ENCODE measurements at places on chromosomes 7 and 10.

- no peak overlapping the region for H3K4me3 ChIP-seq
- no peaks in the 10 kb centered on the region for H3K27me3 ChIP-seq
- no peaks in the 10 kb centered on the region for H3K36me3 ChIP-seq
- no peak for DNase-seq
- H3K27ac ChIP-seq, result no peak overlapping the region
Observed at GRCh38 chr7:147311336-147311735, 1194.7 kb downstream of the CNTNAP2 start.

- no peak overlapping the region for H3K4me3 ChIP-seq
- peak overlapping the region; percentile 47 for H3K27ac ChIP-seq
- no peaks in the 10 kb centered on the region for H3K27me3 ChIP-seq
Observed at GRCh38 chr7:25851332-25852210, 300.4 kb upstream of the NFE2L3 start.

GRCh38 chr7:147833557-147833956 is 757.0 kb upstream of the C7orf33 start:
- H3K4me1 ChIP-seq, result no peaks in the 10 kb centered on the region
- no peak for DNase-seq
- H3K36me3 ChIP-seq, result no peaks in the 10 kb centered on the region
- no peak overlapping the region for H3K4me3 ChIP-seq
- H3K27ac ChIP-seq, result no peak overlapping the region

DNA sequence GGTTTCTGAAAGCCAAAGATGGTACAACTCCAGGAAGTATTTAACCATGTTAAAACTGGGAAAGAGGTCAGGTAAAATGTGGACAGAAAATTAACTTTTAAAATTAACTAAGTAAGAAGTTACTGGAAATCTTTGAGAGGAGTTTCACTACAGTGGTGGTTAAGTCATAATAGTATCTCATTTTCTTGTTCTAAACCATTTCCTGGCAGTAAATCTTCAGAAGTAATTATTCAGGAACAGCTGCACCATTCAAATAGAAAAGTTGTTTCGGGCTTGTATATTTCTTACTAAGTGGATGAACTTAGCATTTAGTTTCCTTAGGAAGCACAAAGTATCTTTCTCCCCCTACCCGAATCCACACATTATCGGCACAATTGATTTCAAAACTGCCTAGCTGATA is 27.1 kb downstream of the COPG2 start:
- H3K36me3 ChIP-seq, result no peaks in the 10 kb centered on the region
- DNase-seq, result no peak
- H3K4me1 ChIP-seq, result no peaks in the 10 kb centered on the region
- no peaks in the 10 kb centered on the region for H3K27me3 ChIP-seq
- H3K27ac ChIP-seq, result no peak overlapping the region
- H3K4me3 ChIP-seq, result no peak overlapping the region

- H3K4me1 ChIP-seq, result peaks cover 12% of the 10 kb centered on the region
- DNase-seq, result peak; percentile 51
- no peaks in the 10 kb centered on the region for H3K27me3 ChIP-seq
- no peaks in the 10 kb centered on the region for H3K36me3 ChIP-seq
Observed at GRCh38 chr10:27252267-27253000, 11.8 kb upstream of the ACBD5 start.

DNA sequence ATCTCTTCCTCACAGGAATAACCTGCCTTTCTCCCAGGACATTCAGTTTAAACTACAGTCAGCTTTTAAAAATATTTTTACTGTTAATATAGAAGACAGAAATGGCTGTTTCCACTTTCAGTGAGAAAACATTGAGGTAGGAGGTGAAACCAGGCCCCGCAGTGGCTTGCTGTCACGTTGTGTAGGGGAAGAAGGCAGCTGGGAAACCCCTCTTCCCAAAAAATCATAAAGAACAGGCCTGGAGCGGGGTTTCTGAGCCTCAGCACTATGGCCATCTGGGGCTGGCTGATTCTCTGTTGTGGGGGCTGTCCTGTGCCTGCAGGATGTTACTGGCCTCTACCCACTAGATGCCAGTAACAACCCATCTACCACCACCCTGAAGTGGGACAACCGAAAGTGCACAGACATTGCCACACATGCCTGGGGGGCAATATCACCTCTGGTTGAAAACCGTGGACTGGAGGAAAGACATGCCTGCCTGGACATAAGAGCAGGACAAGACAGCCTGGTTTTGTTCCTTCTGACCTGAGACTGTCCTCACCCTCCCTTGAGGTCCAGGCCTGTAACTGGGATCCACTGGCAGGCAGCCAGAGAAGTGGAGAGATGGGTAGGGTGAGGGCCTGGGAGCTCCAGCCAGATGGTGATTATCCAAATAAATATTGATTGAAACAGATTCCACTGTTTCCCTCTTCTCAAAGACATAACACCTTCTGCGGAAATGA is 43.9 kb downstream of the KCNH2 start:
- H3K27ac ChIP-seq, result no peak overlapping the region
- no peaks in the 10 kb centered on the region for H3K36me3 ChIP-seq
- peaks cover 8% of the 10 kb centered on the region for H3K27me3 ChIP-seq
- no peaks in the 10 kb centered on the region for H3K4me1 ChIP-seq
- H3K4me3 ChIP-seq, result no peak overlapping the region

GRCh38 chr10:121092720-121093095 is 241.5 kb downstream of the WDR11 start:
- H3K36me3 ChIP-seq, result no peaks in the 10 kb centered on the region
- H3K4me1 ChIP-seq, result no peaks in the 10 kb centered on the region
- no peaks in the 10 kb centered on the region for H3K27me3 ChIP-seq
- no peak overlapping the region for H3K27ac ChIP-seq
- H3K4me3 ChIP-seq, result no peak overlapping the region
- DNase-seq, result no peak

- no peaks in the 10 kb centered on the region for H3K36me3 ChIP-seq
- peak overlapping the region; percentile 47 for H3K4me3 ChIP-seq
- DNase-seq, result no peak
- peaks cover 11% of the 10 kb centered on the region for H3K4me1 ChIP-seq
- H3K27me3 ChIP-seq, result peaks cover 97% of the 10 kb centered on the region
Observed at GRCh38 chr7:122310119-122311021, 5.8 kb upstream of the FEZF1 start.

DNA sequence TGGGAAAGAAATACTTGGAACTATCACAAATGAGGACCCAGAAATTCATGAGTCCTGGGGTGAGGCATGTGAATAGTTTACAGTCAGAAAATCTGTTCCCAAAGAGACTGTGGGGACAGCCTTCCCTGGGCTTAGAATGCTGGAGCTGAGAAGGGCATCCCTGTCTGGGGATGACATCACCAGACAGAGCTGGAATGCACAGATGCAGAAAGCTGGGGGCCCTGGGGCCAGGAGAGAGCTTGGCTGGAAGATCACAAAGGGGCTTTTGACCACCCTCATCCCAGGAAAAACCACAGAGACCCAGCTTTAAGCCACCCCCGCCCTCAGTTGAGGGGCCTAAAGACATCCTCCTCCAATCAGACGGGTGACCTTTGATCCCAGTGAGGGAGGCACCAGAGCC is 264.5 kb downstream of the PLXNA4 start:
- no peaks in the 10 kb centered on the region for H3K4me1 ChIP-seq
- H3K27me3 ChIP-seq, result no peaks in the 10 kb centered on the region
- no peak overlapping the region for H3K4me3 ChIP-seq
- no peak overlapping the region for H3K27ac ChIP-seq
- no peak for DNase-seq
- no peaks in the 10 kb centered on the region for H3K36me3 ChIP-seq

GRCh38 chr10:128063736-128064107 is 62.5 kb downstream of the MKI67 start:
- no peaks in the 10 kb centered on the region for H3K27me3 ChIP-seq
- peaks cover 6% of the 10 kb centered on the region for H3K4me1 ChIP-seq
- H3K27ac ChIP-seq, result peak overlapping the region; percentile 58
- no peak overlapping the region for H3K4me3 ChIP-seq

DNA sequence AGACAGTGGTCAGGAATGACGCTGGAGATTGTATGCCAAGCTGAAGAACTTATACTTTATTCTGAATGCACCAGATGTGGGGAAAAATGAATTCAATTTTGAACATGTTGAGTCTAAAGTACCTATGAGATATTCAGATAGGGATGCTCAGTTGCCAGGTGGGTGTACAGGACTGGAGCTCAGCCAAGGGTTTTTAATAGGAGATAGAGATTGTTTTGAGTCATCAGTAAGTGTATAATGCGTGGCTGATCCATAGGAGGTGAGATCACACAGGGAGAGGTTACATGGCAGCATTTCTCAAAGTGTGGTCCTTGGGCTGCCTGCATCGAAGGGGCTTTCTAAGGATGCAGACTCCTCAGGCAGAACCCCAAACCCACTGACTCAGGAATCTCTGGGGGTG is 6.8 kb upstream of the HIPK2 start:
- H3K27me3 ChIP-seq, result no peaks in the 10 kb centered on the region
- DNase-seq, result no peak
- H3K36me3 ChIP-seq, result no peaks in the 10 kb centered on the region

GRCh38 chr7:102721-103120 is 89.7 kb upstream of the FAM20C start:
- H3K4me1 ChIP-seq, result no peaks in the 10 kb centered on the region
- no peak overlapping the region for H3K27ac ChIP-seq
- no peak overlapping the region for H3K4me3 ChIP-seq
- H3K27me3 ChIP-seq, result no peaks in the 10 kb centered on the region
- H3K36me3 ChIP-seq, result no peaks in the 10 kb centered on the region

DNA sequence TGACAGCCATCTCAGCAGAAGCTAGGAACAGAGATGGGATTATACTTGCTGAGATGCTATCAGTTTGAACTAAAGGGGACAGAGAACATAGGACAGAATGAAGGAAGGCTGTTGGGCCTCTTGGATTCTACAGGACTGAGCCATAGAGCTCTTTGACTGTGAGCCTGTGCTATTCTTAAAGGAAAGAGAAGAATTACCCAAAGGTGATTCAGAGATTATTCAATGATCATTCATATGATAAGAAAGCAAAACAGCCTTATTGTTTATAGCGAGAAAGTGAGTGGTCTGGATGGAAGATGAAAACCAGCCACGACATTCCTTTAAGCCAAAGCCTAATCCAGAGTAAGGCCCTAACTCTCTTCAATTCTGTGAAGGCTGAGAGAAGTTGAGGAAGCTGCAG is 69.7 kb upstream of the NEUROD6 start:
- no peaks in the 10 kb centered on the region for H3K27me3 ChIP-seq
- no peaks in the 10 kb centered on the region for H3K36me3 ChIP-seq
- H3K27ac ChIP-seq, result no peak overlapping the region
- H3K4me3 ChIP-seq, result no peak overlapping the region
- no peaks in the 10 kb centered on the region for H3K4me1 ChIP-seq

GRCh38 chr10:5805711-5806110 is 7.5 kb downstream of the GDI2 start:
- H3K4me3 ChIP-seq, result no peak overlapping the region
- H3K4me1 ChIP-seq, result peaks cover 45% of the 10 kb centered on the region
- no peaks in the 10 kb centered on the region for H3K27me3 ChIP-seq

DNA sequence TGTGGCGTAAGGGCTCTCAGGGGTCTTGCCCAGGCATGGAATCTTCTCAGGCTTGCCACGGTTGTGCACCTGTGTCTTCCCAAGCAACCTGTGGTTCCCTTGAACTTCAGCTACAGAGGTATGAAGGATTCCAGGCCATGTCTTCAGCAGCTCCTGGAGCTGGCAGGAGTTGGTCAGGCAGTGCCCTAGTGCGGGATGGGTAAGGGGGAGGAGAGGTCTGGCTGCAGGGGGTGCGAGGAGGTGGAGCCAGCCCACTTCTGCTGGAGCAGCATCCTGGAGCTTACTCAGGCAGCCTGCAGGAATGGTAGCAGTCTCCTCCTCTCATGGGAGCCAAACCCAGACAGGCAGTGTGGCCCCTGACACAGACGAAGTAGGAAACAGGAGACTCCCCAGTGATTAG is 3.8 kb upstream of the TRIL start:
- H3K4me1 ChIP-seq, result peaks cover 3% of the 10 kb centered on the region
- H3K36me3 ChIP-seq, result no peaks in the 10 kb centered on the region
- DNase-seq, result no peak
- H3K4me3 ChIP-seq, result no peak overlapping the region

GRCh38 chr7:141074162-141074991 is 513 bp downstream of the TMEM178B start:
- no peaks in the 10 kb centered on the region for H3K27me3 ChIP-seq
- H3K36me3 ChIP-seq, result no peaks in the 10 kb centered on the region
- peak overlapping the region; percentile 31 for H3K27ac ChIP-seq
- DNase-seq, result peak; percentile 17

DNA sequence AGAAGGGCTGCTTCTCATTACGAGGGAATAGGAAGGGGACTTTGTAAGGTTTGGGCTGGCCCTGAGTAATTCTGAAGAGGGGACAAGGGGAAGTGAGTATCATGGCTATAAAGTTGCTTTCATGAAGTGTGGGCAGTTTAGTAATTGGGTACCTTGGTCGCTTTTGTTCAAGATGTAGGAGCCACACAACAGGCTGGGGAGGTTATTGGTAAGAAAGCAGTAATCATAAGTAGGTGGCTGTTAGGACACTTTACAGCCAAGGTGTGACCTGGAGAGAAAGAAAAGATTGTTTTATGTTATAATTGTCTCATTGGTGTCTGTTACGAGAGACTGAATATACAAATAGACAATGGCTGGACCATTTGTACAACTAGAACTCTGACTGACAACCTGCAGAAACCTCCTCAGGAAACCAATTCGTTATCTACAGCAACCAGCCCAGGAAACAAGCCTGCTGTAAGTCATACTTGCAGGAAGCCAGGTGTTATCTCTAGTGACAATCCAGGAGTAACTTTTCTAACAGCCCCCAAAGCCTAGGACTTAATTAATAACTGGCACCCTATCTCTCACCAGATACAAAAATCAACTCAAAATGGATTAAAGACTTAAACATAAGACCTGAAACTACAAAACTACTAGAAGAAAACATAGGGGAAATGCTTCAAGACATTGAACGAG is 5.0 kb upstream of the CCM2 start:
- H3K27ac ChIP-seq, result no peak overlapping the region
- H3K4me1 ChIP-seq, result no peaks in the 10 kb centered on the region
- no peaks in the 10 kb centered on the region for H3K27me3 ChIP-seq
- no peaks in the 10 kb centered on the region for H3K36me3 ChIP-seq
- H3K4me3 ChIP-seq, result no peak overlapping the region

DNA sequence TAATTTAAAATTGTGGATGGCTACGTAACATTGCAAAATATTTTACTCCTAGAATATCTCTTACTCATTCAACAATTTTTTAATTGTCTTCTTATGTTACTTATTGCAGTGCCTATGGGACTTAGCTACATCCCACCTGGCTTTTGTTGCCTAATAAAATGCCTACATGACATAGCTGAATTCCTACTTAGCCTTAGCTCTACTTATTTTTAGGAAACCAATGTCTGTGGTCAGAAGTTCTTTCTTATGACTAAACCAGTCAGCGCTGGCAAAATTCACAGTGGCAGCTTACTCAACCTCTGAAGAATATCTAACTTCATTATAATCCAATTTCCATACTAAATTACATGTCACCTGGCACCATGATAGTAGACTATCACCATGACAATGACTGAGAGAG is 1612.4 kb upstream of the LRRTM3 start:
- DNase-seq, result no peak
- no peak overlapping the region for H3K4me3 ChIP-seq
- H3K36me3 ChIP-seq, result no peaks in the 10 kb centered on the region
- no peak overlapping the region for H3K27ac ChIP-seq

- DNase-seq, result no peak
- no peaks in the 10 kb centered on the region for H3K27me3 ChIP-seq
- no peaks in the 10 kb centered on the region for H3K36me3 ChIP-seq
- no peaks in the 10 kb centered on the region for H3K4me1 ChIP-seq
- no peak overlapping the region for H3K4me3 ChIP-seq
Observed at GRCh38 chr7:69932034-69932628, 333.9 kb downstream of the AUTS2 start.

- no peaks in the 10 kb centered on the region for H3K36me3 ChIP-seq
- H3K27ac ChIP-seq, result no peak overlapping the region
- H3K27me3 ChIP-seq, result no peaks in the 10 kb centered on the region
- H3K4me1 ChIP-seq, result no peaks in the 10 kb centered on the region
Observed at GRCh38 chr10:1776127-1776662, 38.9 kb upstream of the ADARB2 start.

- H3K4me1 ChIP-seq, result no peaks in the 10 kb centered on the region
- H3K36me3 ChIP-seq, result no peaks in the 10 kb centered on the region
- H3K27me3 ChIP-seq, result no peaks in the 10 kb centered on the region
Observed at GRCh38 chr10:14243221-14243620, 87.5 kb downstream of the FRMD4A start.

All from gastrocnemius medialis (tissue), 4 donors.